ENCODE measurements at places on chromosomes 7 and 10.

- no peak for DNase-seq
These were observed 29.1 kb upstream of the TRUB1 start for GRCh38 chr10:114908896-114909295.

DNA sequence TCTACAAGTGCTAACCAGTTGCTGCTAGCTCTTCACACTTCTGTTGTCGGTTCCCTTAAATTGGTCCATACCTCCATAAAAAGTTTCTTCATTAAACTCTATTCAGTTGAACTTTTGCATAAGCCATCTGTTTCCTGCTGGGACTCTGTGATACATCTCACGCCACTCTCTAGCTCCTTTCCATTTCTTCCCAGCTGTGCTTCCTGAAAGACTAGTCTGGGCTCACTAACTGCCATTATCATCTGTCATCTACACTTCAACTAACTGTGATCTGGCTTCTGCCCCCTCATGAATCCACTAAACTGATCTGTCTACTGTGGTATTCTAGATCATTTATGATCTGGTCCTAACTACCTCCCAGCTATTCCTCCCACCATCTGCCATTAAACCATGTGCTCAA is 78.3 kb downstream of the ELAPOR2 start:
- DNase-seq = no peak

DNA sequence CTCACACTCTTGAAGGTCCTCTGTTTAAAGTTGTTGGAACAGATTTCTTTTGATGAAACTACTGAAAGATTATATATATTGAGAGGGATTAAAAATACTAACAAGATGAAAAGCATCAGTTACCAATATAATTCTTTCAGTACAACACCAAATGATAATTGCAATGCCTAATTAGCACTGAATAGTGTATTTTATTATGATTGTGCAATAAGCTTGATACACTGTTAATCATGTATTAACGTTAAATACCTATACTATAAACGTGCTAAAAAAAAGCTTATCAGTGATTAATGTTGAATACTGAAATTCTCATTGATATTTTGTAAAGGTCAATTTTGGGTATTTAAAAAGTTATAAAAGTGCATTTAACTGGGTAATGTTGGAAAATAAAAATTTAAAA is 61.5 kb downstream of the HIBADH start:
- no peak for DNase-seq

GRCh38 chr10:88004451-88004850 is 141.0 kb downstream of the PTEN start:
- no peak for DNase-seq

- DNase-seq = peak; percentile 3
These were observed 314.8 kb downstream of the POM121L12 start for GRCh38 chr7:53350241-53350640.

GRCh38 chr7:150851492-150852370 is 586 bp upstream of the AOC1 start:
- DNase-seq = no peak

GRCh38 chr10:49628599-49628998 is 14.8 kb downstream of the CHAT start:
- DNase-seq = no peak

GRCh38 chr10:51080311-51081006 is 6.2 kb downstream of the PRKG1 start:
- DNase-seq = no peak

GRCh38 chr7:67447297-67447696 is 450.7 kb downstream of the TYW1 start:
- DNase-seq = no peak

DNA sequence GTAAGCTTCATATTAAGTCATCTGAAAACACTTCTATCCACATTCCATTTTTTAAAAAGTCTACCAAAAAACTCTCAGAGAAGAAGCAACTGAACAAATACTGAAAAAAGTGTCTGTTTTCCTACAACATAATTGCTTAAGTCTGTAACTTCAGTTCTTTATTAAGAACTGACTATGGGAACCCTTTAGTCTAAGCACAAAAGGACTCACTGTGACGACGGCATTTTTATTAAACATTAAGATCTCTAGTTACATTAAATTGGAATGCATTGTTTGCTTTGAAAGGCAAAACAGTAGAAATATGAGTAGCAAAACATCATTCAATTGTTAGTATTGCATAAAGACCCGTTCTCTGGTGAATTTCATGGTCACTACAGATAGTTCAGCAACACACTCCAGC is 5.8 kb upstream of the FAM3C start:
- no peak for DNase-seq

DNA sequence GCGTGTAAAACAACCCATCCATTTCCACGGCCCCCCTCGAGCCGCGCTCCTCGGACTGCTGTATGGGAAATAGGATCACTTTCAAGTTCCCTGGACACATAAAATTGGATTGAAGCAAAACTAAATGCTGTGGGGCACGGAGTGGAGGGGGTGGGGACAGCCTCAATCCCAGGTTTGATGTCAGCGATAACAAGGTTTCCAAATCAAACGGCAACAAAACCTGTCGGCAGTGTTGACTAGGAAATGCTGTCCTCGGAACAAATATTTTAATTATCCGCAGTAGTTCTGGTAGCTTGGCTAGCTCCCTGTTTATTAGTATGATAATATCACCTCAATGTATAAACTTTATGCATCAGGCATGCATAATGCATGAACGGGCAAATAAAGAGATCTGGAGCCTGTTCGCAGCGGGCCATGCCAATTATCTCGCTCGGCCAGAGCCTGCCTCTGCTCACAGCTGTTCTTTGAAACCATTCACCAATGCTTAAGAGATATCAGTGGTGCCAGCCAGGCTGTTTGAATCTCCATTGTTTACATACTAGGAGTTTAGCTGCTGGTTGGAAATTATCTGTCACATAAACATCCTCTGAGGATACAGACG is 161.1 kb downstream of the PAXIP1 start:
- no peak for DNase-seq

- DNase-seq = no peak
These were observed 81.3 kb downstream of the CDK6 start for GRCh38 chr7:92754919-92755581.

GRCh38 chr10:119782981-119783664 is 57.3 kb downstream of the INPP5F start:
- DNase-seq = no peak

DNA sequence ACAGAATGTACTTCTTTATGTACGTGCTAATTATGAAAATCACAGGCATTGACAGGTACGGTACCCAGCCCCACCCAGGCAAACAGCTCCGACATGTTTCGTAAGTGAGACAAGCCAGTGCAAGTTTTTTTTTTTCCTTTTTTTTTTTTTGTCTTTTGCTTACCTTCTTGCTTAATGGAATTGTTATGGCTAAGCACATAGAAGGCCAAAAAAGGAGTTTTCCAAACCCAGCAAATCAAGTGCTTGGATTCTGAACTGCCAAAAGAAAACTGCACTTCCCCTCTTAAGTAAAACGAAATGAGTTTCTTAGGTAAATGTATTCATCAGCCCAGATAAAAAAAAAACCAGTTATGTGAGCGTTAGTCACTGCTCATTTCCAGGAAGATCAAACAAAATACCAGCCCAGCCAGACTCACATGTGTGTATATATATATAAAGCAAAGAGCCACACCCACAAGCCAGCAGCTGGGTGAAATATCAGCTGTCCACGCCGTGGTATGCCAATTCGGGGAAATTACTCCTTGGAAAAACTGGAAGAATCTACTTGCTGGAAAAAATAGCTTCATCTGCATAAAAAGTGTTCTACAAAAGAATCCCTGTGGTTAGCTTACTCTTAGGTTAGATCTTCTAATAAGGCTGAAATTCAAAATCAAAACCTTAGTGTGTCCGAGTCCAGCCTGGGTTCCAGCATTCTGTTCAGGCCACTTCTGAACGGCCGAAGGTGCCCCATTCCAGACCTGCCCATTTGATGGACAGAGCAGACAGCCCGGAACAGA is 8.0 kb downstream of the KLF6 start:
- no peak for DNase-seq
